Peyer's patch (tissue), 4 donors: ENCODE measurements at places on chromosomes 5 and 9. TPM values are rescaled to one million over a fixed set of nuclear protein-coding genes. Genes with fewer than 3 reads are reported as not detected.

FRMPD1 gene
- not detected for total RNA-seq

ANKRD31 gene
- total RNA-seq, result 0.19 TPM

HSPA9 gene
- 163 TPM for total RNA-seq

GRCh38 chr5:122040636-122041302, 37.3 kb downstream of the LOX start:
- no peak for DNase-seq

DNA sequence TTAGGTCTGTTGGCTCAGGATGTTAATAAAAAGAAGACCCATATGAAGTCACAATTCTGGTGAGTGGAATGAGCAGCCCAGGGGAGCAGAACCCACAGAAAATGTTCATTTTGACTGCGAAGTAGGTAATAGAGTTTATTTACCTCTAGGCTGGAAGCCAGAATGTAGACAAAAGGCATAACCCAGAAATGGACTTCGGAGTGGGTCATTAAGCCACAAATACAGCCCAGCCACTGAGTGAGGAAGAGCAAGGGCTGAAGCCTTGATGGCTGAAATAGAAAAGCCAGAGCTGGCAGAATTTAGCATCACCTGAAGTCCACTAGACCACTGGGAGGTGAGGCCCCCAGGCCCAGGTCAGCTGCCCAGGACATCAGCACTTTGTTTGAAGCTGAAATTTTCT, 168.0 kb downstream of the NXNL2 start:
- DNase-seq, result no peak

GRCh38 chr5:40875958-40876357, 33.3 kb upstream of the C7 start:
- no peak for DNase-seq

GRCh38 chr5:84343171-84343570, 41.5 kb downstream of the EDIL3 start:
- no peak for DNase-seq

DNA sequence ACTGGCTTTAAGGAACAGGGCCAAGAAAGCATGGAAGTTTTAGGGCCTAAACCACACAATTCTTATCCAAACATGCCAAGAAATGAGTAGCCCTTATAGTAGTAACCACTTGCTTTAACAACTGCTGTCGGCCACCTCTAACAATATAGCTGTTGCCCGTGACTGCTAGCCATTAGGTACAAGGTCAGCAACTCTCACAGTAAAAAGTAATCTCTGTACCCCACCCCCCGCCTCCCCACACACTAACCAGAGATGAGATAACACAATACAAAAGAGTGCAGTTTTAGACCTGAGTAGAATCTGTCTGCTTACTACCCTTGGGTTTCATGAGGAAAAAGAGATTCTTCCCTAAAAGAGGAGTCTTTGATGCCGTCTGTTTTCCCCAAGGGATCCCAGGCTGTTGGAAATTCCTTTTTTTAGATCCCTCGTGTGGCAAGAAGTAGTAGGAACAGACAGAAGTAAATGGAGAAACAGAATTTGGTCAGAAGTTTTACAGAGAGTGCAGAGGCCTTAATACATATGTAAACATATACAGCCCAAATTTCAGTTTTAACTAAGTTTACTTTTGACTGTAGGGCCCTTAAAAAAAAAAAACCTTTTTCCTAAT, 94.3 kb downstream of the WDR41 start:
- DNase-seq, result no peak

DNA sequence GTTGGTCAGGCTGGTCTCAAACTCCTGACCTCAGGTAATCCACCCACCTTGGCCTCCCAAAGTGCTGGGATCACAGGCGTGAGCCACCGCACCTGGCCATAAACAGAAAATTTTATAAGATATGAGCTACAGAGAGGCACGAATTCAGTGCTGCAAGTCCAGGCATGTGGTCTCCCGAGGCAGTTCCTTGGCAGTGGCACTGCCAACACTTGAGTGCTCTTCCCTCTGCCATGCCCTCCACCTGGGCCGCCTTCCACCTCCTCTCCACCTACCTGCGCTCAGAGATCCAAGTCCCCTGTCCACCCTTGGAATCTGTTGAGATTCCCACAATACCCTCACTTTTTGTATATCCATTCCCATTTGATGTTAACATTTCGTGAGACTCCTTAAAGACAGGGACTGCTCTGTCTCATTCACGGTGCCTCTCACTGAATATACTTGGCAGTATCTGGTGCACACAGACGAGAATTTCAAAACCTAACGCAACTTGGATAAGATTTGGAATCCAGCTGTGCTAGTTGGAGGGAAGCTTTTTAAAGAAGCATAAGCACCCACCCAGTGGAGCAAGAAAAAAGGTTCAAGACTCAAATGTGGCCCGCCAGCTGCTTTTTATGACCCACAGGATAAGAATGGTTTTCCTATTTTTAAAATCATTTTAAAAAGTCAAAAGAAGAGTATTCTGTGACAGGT, 68.3 kb downstream of the DCP2 start:
- DNase-seq, result no peak
